ENCODE measurements at places on chromosomes 2 and 18.

GRCh38 chr2:99156891-99157290 lies 2.1 kb downstream of the LIPT1 start:
- no peak for DNase-seq

- DNase-seq, result no peak
Observed at GRCh38 chr2:129796801-129797488, 182.5 kb upstream of the RAB6C start.

- DNase-seq, result no peak
Observed at GRCh38 chr2:237282568-237283128, 131.3 kb downstream of the COL6A3 start.

DNA sequence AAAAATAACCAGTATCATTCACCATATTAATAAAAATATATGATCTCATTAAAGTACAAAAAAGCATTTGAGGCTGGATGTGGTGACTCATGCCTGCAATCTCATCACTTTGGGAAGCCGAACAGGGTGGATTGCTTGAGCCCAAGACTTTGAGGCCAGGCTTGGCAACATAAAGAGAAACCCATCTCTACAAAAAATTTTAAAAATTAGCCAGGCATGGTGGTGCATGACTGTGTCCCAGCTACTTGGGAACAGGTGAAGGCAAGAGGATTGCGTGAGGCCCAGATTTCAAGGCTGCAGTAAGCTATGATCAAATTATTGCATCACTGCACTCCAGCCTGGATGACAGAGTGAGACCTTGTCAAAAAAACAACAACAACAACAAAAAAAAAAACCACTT lies 75.9 kb downstream of the RAD51AP2 start:
- DNase-seq, result no peak

- no peak for DNase-seq
Observed at GRCh38 chr2:173223871-173224270, 130.8 kb upstream of the CDCA7 start.

- DNase-seq, result no peak
Observed at GRCh38 chr2:34851804-34852203, 1252.7 kb upstream of the FAM98A start.

Measured in activated CD4-positive, alpha-beta T cell treated with anti-CD3 and anti-CD28 coated beads, Interleukin-2, Interleukin-6, amounts not matched to agents 100 ng/mL and 50 ng/mL, durations not matched to agents 16 hours and 8 hours (primary cell).